ENCODE measurements at places on chromosomes 2 and 18.
A peak's percentile ranks its signal among the peaks of the same experiment; 100 is the strongest.

DNA sequence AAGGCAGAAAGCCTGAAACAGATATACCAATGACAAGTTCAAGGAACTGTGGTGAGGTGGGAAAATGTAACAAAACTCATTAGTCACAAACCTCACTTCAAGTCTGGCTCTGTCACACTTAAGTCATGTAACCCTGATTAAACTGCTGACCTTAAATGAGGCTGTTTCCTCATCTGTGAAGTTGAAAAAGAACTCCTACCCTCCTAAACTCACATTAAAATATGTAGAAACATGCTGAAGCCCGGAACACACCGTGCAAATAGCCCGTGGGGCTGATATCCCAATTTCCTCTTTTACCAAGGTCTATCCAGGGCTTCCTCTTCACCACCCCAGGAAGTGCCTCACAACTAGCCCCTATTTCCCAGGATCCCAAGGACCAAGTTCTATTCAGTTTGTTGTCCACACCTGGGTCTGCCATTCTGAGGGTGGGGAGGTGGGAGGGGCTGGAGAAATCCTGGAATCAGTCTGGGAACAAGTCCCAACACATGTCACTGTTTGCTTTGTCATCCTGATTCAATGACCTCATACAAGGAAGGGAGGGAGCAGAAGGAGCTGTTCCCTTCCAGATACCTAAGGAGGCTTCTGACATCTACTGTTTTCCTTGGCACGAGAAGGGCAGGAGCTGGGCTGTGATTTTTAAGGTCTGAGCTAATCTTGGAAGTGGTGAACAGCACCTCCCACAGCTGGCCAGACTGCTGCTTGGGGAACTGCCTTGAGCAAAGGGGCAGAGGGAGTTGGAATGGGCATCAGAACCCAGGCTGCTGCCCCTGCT, 42.3 kb downstream of the SLC4A1AP start:
- no peak for DNase-seq

- no peak for DNase-seq
Measured at GRCh38 chr2:112607680-112608438, 23.4 kb downstream of the CHCHD5 start.

GRCh38 chr2:5674026-5674340, 18.2 kb upstream of the SOX11 start:
- DNase-seq, result no peak

GRCh38 chr2:18578033-18578432, 11.3 kb downstream of the NT5C1B start:
- DNase-seq, result no peak

DNA sequence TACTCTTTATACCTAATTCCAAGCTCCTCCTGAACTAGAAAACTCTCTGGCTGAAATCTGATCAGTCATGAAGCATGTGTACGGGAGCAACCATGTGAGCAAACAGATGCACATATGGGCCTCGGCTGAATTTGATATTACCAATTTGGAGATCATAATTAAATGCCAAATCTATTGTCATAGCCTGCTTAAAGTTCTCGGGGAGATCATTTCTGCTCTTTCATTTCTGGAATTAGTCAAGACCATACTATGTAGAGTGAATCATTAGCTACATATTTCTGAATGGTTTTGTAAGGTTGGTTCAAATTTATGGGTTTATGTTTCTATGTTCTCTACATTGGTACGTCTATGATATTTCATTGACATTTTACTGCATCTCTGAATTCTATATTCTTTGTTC, 205.5 kb downstream of the UBE2E3 start:
- no peak for DNase-seq

DNA sequence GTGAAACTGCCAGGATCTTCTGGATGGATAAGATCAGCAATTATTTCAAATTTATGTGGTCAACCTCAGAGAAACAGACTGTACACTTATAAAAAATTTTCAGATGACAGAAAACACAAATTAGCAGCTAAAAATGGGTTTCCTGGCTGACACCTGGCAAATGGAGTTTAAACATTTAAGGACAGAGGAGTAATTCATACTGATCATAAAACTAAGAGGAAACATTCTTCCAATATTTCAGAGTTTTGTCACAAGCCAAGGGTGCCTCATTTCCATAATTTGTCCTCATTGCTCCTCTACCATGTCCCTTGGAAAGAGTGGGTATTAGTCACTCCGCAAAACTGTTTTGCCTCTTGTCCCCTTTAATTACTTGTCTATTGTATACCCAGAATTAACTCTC, 70.2 kb downstream of the TMEFF2 start:
- DNase-seq, result no peak

DNA sequence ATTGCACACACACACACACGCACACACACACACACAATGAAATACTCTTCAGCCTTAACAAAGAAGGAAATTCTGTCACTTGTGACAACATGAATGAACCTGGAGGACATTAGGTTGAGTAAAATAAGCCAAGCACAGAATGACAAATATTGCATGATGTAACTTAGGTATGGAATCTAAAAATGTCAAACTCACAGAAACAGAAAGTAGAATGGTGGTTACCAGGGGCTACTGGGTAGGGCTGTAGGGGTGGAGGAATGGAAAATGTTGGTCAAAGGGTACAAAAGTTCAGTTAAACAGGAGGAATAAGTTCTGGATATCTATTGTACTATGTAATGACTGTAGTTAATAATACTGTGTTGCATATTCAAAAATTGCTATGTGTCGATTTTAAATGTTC, 29.5 kb downstream of the SCN2A start:
- no peak for DNase-seq

- DNase-seq, result no peak
Measured at GRCh38 chr2:119480718-119481142, 43.6 kb downstream of the SCTR start.

DNA sequence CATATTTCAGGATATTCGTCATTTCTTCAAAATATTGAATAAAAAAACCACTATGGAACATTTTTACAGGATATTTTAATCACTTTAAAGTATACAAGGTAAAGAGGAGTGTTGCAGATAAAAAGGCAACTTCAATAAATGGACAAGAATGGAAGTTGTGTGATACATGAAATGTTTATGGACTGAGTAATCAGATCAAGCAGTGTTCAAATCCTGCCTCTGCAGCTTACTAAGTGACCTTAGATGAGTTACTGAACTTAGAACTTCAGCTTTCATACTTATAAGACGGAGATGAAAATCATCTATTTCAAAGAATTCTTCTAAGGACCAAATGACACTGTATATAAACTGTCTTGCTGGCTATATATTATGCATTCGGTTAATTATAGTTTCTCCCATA, 87.2 kb downstream of the LNPK start:
- DNase-seq, result no peak

DNA sequence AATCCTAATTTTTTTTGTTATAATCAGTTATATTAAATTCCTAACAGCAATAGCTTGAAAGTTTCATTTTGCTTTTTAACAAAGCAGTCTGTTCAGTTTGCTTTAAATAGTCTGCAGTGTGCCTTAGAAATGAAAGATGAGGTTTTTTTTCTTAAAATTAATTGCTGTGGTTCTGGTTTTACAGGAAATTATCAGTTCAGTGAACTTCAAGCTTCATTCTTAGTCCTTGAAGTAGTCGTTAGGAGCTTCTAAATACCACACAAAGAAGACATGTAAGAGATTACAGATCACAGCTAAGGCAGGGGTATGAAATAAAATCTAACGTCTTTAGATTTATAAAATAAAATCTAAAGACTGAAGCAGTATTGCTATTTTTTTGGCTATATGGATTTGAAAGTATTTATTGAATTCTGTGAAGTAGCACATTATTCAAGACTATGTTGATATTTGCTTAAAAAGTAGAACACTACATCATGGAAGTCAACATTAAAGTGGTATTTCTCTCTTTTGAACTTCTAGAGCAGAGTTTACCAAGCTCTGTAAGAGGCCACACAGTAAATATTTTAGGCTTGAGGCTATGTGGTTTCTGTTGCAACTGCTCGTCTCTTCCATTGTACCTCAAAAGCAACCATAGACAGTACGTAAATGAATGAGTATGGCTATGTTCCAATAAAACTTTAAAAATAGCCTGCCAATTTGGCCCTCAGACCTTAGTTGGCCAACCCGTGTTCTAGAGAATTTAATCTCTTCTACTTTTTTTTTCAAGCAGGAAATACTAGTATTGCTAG, 81.5 kb upstream of the STON1 start:
- DNase-seq, result no peak

DNA sequence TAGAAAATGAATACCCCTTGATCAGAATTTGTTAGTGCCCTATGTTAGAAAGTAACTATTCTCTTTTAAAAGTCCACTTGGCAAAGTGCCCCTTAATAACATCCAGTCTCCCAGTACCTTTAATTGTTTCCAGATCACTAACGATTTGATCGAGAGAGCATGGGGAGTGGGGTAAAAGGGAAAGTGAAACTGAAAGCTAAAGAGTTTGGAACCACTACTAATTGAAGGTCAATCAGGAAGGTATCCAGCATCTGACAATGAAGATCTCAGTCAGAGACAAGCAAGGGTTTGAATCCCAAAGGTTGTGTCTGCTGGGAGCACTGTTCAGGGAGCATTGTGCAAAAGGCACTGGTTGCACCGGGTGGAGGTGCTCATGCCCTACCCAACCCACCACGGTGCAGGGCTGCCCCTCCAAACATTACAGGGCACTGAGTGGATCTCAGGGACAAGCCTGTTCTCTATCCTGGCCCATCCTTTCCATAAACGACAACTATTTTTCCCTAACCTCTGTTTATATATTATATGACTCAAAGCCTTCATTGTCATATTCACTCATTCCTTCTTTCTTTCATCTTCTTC, 14.6 kb upstream of the RIT2 start:
- DNase-seq, result no peak

- DNase-seq, result no peak
Measured at GRCh38 chr18:79355433-79356335, 40.0 kb upstream of the NFATC1 start.

DNA sequence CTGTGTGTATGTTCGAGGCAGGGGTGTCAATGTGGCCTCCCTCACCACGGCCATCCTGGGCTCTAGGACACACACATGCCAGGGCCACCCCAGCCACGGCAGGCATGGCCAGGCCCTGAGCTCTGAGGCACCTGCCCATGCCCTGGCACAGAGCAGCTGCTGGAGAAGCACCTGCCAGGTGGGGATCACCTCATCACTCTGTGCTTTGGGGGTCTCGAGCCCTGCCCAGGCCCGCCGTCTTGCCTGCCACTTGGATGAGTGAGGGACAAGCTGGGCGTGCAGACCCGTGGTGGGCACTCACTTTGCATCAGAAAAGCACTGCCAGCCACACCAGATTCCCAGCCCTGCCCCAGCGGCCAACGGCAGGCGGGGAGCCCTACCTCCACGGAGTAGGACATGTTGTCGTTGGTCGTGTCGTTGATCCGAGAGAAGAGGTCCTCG, 33.1 kb downstream of the KIF1A start:
- DNase-seq, result no peak

GRCh38 chr2:241153616-241154015, 3.3 kb downstream of the PPP1R7 start:
- DNase-seq, result no peak

GRCh38 chr2:111620281-111620680, 263.7 kb downstream of the ANAPC1 start:
- no peak for DNase-seq

GRCh38 chr18:36828157-36828629, 609 bp downstream of the TPGS2 start:
- no peak for DNase-seq

GRCh38 chr2:36609507-36609906, 11.5 kb upstream of the FEZ2 start:
- DNase-seq, result no peak

- peak; percentile 60 for DNase-seq
Measured at GRCh38 chr2:96923810-96924774, 54.2 kb upstream of the SEMA4C start.

- DNase-seq, result no peak
Measured at GRCh38 chr2:238092486-238093035, 7.6 kb upstream of the ESPNL start.

DNA sequence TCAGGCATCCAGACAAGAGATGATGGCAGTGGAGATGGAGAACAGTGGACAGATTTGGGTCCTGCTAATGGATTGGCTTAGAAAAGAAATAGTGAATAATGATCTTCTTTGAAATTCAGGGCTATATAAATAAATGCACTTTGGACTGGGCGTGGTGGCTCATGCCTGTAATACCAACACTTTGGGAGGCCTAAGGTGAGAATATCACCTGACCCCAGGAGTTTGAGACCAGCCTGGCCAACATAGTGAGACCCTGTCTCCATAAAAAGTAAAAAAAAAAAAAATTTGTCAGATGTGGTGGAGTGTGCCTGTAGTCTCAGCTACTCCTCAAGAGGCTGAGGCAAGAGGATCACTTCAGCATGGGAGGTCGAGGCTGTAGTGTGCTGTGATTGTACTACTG, 102.4 kb upstream of the STON1 start:
- no peak for DNase-seq

- peak; percentile 30 for DNase-seq
Measured at GRCh38 chr18:78998371-78999071, 18.9 kb downstream of the SALL3 start.

DNA sequence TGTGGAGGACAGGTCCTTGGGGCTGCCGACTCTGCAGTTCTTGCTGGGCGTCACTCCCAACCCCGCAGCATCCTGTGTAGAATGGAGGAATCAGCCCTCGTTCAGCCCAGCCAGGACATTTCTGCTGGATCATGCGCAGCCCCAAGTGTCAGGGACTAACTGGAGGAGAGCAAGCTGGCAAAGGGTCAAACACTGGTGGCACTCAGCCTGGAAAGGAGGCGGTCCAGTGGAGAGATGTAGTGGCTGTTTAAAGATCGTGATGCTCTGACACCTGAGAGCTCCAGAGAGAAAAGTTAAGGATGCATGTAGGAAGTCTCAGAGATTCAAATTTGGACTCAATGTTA, 63.6 kb upstream of the SH3RF3 start:
- no peak for DNase-seq

DNA sequence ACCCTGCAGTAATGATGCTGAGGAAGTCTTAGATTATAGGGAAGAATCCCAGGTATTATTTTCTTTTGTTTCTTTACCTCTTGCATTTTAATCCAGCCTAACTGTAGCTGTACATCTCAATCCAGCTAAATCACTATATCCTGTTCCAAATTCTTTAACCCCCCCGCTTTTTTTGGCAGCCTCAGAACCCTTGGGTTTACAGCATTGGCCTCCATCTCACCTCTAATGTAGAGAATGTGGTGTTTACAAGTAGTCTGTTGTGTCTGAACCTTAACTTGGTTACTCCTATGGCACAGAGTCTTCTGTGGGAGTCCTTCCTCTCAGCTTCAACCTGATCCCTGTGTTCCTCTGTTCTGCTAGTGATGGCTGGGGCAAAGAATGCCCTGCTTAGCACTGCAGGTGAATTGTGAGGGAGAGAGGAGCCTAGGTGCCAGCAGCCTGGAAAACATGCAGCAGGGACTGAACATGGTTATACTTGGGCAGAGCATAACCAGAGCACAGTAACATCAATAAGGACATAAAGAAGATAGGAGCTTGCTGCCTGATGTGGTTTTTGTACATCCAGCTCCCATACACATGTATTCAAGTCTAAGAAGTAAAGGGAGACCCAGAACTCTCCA, 130.2 kb downstream of the FAM124B start:
- DNase-seq, result no peak

GRCh38 chr2:43563679-43564078, 32.2 kb downstream of the THADA start:
- no peak for DNase-seq

All from amygdala (tissue), 56 donors.